NCI-H1694 treated with DMSO at 0.1 percent for 48 hours (cell line): ENCODE measurements at places on chromosomes 16 and 17.

DNA sequence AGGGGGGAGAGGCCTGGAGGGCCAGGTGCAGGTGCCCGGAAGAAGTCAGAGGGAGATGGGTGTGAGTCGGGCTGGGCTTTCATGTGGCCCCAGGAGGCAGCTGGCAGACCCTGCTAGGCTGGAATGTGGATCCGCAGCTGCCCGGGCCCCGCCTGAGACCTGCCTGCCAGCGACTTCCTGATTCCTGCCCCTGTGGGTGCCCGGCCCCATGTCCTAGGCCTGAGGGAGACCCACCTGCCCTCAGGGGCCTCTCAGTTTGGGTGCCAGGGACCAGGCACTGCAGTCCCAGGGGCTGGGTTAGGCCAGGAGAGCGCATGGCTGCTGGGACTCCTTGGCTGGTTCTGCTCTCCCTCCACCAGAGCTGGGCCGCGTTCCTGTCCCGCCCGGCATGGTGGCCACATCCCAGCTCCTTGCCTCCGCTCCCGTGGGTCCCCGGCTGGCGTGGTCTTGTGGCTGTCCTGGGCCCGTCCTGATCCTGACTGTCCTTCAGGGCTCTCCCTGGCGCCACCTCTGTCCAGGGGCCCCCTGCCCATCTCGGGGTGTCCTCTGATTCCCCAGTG, 22.1 kb upstream of the SPNS2 start:
- DNase-seq: no peak

- no peak for DNase-seq
Observed at GRCh38 chr16:2498531-2499253, 15.1 kb upstream of the ATP6V0C start.

DNA sequence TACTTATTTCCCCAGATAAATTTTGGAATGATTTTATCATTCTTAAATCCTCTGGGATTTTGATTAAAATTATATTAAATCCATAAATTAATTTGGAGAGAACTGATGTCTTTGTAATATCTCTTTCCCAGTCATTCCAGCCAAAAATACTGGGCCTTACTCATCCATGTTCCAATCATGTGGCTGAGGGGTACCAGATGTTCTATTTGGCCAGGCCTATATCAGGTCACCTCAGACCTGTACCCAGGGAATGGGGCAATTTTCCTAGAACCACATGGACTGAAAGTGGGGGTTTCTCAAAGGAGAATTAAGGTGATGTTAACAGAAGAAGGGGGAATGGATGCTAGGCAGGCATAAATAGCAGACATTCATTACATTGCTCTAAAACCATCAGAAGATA, 7.5 kb downstream of the SNTB2 start:
- no peak for DNase-seq

DNA sequence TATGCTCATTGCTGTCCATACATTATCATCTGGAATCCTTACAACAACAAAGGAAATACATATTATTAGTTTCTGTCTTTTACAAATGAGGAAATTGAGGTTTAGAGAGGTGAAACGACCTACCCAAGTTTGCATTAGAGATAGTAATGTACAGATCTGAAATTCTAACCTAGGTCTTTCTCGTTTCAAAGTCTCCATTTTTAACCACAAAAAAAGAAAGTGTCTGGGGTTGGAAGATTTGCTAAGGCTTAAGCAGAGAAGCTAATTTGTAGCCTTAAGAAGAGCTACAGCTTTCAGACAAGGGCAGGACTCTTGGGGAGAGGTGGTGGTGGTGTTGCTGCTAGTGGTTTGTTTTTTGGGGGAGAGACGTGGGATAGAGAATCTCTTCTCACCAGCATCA, 19.2 kb downstream of the CIITA start:
- no peak for DNase-seq

GRCh38 chr17:40485851-40486521, 15.4 kb downstream of the TNS4 start:
- no peak for DNase-seq

GRCh38 chr16:15658149-15658548, 8.1 kb downstream of the NDE1 start:
- no peak for DNase-seq

DNA sequence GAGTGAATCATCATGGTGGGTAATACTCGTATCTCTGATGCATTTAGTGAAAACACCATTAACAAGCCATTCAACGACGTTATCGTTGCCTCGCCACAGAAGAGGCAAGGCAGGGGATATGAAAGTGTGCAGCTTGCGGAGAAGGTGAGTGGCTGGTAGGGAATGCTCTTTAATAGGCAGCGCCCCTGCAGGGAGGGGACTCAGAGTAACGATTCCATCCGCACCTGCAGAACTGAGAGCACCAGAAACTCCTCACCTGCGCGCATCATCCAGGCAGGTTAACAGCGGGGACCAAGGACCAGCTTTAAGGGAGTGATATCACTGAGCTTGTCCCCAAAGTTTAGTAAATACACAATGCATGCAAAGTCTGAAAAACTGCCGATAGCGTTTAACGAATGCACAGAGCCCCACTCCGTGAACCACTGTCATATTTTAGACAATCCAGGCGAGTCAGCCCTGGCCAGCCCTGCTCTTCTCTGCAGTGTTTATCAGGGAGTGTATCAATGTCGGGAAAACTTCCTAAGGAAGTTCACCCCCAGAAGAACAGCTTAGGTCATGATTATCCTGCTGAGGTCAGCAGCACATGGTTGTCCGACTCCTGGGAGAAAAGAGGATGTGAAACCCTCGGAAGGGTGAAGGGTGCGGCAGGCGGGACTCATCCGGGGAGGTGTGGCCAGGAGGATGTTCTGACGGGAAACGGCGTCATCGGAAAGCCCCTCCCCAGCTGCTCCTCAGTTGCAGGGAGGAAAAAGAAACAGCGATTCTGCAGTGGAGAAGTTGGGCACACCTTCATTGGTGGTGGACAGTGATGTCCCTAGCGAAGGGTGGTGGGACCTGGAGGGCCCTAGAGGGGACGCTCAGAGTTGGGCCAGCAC, 68.5 kb upstream of the DNAH17 start:
- DNase-seq: no peak

DNA sequence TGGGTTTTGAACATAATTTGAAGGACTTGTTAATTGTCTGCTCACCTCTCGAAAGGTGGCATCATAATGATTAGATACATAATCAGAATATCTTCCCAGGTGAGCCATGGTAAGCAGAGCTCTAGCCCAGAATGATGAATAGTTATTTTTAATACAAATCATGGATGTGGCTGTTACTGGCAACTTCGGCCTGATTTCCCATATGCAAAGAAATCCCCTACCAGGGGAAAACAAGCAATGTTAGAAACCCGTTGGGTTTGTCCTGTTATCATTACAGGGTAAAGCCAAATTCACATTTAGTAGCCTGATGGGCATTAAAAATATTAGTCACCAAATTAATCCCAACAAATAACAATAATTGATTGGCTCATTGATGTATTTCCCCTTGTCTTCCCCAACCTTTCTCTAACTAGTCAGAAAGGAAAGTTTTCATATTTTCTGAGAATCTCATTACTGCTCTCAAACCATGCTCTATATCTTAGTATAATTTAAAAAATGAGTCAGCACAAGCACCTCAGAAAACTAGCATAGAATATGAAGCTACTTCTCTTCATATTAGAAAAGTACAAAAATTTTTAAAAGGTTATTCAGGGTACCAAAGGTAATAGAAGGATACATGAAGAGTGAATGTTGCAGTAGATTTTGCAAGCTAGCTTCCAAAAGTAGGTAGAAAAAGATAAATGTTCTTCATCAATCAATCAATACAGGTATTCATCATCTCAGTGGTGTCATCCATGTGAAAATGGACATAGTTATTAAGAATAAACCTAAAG, 5.0 kb downstream of the STAT5B start:
- no peak for DNase-seq

GRCh38 chr16:30010844-30011713, at the start of gene DOC2A:
DOC2A (minus strand) TSS chr16:30011027; CDS start chr16:30010222, 805 bp downstream.
- no peak for DNase-seq

GRCh38 chr16:86044881-86045590, 146.1 kb downstream of the IRF8 start:
- DNase-seq: no peak

DNA sequence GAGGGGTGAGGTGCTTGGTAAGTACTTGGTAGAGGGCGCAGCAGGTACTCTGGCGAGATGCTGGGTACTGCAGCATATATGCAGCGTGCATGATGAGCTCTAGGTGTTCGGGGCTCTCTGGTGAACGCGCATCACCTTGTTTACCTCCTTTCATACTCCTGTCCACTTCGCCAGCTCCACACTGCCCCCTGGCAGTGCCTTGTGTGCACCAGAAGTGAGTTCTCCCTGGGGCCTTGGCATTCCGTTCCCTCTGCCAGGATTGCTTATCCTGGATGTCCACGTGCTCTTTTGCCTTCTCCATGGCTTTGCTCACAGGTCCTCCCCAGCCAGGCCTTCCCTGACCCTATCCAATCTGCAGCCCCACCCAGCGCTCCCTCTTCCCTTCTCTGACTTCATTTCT, 154.2 kb downstream of the MRM1 start:
- DNase-seq: no peak

DNA sequence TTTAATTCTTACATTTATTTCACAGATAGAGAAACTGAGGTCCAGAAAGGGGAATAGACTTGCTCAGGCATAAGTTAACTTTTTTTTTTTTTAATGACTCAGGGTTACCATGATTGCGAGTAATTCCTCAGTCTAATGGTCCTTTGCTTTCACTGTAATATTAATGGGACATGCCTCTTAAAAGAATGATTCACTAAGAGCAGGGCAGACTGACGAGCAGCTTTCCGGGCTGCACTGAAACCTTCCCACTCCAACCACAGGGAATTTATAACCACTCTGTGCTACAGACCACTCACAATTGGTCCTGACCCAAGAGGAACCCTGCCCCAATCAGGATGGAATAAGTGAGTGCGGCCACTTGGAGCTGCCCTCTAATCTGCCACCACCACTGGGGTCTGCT, 5.7 kb downstream of the HOXB2 start:
- DNase-seq: no peak

DNA sequence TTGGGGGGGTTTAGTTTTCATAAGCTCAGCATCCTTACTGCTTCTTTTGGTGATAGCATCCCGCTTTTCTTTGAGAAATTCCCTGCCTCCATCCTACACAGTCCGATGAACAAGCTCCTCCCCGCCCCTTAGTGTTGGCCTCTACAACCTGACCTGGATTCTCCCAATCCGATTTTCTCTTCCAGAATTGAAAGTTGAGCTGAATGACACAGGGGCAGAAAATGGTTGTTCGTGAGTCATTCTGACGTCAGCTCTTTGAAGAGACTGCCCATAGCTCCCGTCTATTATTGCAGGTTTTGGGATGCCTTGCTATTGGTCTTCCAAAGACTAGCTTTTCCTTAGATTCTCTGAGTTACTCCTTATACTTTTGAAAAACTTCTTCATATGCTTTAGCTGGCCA, 279.7 kb downstream of the SLC39A11 start:
- no peak for DNase-seq

DNA sequence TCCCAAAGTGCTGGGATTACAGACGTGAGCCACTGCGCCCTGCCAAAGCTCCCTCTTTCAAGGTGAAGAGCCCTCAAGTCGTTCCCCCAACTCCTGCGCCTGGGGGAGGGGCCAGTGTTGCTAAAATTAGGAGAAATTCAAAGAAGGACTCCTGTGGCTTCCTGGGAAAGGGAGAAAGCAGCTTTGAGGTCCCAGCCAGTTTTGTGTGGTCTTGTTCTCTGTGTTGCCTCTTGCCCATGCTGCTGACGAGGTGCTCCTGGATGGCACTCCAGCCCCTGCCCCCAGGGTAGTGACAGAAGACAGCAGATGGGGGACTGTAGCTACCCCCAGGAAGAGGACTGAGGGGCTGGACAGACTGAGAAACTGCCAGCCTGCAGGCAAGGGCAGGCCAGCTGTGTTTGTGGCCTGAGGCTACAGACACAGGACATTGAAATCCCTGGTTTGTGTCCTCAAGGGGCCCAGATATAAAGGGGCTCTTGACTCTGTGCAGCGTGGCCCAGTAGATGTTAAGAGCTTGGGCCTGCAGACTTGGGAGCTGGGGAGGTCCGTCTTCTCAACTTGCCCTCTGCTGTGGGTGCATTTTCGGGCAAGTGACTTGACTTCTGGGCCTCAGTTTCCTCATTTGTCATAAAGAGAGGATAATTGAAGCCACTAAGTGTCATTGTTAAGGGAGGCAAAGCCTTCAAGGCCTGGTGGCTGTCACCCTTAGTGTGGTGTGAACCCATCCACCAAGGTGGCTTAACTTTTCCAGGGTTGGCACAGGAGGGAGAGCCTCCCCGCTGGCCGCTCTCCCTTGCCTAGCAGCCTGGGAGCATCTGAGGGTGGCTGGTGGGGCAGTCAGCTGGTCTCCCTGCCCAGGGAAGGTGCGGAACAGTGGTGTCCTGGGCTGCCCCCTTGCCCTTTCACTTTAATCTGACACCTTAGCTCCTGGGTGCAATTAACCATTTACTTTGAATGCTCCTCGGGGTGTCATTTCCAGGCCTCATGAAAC, 4.1 kb downstream of the UBALD2 start:
- no peak for DNase-seq

GRCh38 chr17:56982312-56982711, 4.4 kb downstream of the SCPEP1 start:
- no peak for DNase-seq

DNA sequence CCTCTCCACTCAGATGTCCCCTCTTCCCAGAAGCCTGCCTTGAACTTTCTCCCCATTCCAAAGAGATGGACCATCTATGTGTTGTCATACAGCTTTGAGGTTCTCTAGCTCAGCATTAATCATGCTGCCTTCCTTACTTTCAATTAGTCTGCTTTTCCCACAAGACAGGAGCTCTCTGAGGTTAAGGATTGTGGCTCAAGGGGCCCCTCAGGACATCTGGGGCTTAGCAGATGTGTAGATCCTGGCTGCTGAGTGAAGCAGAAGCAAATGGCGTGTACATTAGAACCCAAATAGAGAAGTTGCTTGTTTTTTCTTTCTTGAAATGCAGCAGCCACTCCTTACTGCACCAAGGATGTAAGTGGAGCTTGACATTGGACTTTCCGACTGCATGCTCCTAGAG, 330.5 kb upstream of the TNRC6C start:
- no peak for DNase-seq

DNA sequence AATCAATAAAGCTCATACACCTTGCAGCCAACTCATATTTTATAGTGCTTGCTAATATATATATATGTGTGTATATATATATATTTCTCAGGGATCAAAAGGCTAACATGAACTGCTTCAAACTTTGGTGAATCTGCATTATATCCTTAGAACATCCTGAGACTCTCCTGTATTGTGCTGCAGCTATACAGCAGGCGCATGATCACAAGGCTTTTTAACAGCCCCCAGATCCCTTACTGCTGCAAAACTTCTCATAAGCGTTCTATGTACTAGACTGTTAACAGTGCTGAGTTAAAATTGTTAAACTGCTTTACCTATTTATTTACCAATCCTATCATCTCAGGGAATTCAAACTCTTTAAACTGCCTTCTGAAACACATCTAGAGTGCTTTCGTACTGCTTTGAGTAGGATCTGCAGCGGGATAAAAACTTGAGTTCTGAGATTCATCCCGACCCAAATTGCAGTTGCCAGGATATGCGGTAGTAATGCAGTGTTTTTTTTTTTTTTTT, 1.3 kb downstream of the GPATCH8 start:
- no peak for DNase-seq

- peak; percentile 53 for DNase-seq
Observed at GRCh38 chr17:42101513-42102292, 3.4 kb upstream of the ZNF385C start.
